Central memory CD8-positive, alpha-beta T cell (primary cell): ENCODE measurements at places on chromosomes 11 and 22.

DNA sequence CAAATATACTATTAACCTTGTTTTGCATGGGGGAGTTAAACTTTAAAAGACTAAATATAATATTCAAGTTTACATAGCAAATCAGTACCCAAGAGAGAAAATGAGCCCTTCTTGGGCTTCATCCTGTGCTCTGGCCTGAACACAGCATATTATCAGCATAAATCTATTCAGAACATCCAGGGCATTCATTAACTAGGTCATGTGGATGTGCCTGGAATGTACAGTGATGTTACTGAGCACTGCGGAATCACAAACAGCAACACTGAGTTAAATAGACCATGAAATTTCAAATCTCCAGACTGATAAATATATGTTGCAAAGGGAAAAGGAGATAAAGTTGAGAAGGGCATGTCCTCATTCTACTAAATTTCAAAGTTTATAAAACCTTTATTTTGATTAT, 426.4 kb downstream of the AASDHPPT start:
- DNase-seq: no peak

DNA sequence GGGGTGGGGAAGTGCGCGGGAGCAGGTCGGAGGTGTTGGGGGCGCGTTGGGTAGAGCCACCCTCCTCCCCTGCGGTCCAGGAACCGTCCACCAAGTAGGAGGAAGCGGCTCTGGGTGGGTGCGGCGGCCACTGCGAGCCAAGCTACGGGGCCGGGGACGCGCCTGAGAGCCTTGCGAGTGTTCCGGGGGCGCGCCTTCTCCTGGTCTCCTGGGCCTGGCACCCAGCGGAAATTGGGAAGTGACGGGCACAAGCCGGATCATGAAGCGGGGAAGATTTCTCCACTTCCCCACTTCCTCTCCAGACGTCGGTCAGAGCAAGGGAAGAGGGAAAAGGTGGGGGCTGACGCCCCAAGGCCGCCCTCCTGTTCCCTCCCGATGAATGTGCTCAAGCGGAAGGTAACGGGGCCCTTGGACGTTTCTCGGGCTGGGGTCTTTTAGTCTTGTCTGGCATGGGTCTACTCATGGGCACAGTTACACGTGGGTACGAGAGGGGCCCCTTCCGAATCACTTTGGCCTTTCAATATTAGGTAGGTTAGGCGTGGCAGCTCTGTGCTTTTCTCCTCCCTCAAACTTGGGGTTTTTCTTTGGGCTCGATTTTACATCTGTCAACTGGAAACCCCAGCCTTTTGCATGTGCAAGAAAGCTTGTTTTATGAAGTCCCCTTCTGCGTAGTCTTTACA, 865 bp downstream of the RBM14 start:
- DNase-seq: no peak

GRCh38 chr22:19213001-19213400, 34.5 kb upstream of the SLC25A1 start:
- no peak for DNase-seq

- DNase-seq: no peak
These were observed 13.6 kb downstream of the NIPSNAP1 start for GRCh38 chr22:29567338-29567737.

DNA sequence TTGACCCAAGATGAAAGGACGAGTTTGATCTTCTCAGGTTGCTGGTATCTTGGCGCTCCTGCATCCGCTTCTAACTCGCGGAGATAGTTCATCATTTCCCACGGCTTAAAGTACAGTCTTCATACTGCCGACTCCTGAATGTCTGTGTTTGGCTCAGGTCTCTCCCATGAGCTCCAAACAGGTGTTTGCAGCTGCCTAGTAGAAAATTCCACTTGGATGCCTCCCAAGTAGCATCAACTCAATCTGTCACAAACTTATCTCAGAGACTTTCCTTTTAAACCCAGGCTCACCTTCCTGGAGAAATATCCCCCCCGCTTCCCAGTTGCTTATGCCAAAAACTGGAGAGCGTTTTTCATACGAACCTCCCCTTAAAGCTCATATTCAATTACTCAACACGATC, 986.5 kb downstream of the TBC1D22A start:
- DNase-seq: no peak

- no peak for DNase-seq
These were observed 418 bp downstream of the ACO2 start for GRCh38 chr22:41469218-41469851.

- no peak for DNase-seq
These were observed 75.2 kb upstream of the WNT11 start for GRCh38 chr11:76281558-76281906.

DNA sequence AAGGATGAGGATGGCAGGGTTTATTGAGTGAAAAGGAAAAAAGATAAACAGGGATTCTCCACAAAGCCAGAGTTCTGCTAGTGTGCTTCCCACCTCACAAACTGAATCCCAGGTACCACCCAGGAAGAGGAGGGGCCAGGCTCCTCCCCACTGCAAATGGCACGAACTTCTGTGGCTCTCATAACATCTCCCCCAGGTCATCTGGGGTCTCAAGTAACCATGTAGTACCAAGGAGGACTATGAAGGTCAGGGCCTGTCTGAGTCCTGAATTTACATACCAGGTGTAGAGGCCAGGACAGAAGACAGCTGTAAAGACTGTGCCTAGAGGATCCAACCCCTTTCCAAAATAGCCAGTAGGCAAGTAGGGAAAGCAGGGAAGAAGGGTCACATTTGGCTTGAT, 25.7 kb upstream of the GNAZ start:
- DNase-seq: no peak
